ENCODE measurements at places on chromosomes 2 and 18.

DNA sequence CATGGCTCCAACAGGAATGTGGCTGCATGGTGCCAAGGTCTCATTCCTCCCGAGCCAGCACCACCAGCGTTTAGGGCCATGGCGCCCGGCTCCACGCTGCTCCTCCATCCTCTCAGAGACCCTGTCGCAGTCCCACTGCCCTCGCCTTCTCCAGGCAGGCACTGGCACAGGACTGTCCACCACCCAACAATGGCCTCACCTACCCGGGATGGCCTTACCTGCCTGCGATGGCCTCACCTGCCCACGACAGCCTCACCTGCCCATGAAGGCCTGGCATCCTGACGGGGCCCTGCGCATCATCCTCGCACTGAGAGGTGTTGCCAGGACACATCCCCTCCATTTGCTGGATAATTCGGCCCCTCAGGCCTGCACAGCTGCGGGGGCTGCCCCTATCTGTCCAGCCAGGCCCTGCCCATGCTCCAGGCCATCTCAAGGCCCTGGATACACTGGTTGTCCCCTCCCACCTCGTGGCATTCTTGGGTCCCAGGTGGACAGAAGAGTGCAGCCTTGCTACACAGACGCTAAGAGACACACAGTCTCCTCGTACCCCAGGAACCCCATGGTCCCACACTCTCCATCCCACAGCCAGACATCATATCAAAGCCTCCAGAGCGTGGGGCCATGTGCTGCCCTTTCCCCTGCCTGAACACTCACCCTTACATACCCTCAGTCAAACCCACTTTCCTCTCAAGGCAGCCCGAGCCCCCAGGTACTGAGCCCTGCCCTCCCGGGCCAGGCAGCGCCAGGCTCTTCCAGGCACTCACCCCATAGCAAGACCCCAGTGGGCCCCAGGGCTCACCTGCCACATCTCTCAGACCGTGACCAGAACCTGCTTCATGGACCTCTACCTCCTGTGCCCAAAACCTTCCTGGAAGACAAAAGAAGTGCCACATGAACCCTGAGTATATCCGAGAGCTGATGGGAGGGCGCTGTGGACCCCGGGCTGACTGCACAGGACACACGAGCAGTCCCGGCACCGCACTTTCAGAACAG, 268.6 kb downstream of the EIPR1 start:
- DNase-seq, result no peak

DNA sequence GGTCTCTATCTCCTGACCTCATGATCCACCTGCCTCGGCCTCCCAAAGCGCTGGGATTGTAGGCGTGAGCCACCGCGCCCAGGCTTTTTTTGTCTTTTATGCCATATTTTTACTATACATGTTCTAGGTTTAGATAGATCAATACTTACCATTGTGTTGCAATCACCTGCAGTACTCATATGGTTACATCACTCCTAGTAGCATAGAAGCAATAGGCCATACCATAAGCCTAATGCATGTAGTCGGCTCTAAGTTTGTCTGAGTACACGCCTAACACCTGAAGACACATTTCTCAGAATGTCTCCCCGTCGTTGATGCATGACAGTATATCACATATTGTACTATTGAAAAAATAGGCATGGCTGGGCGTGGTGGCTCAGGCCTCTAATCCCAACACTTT, 27.1 kb upstream of the TGIF1 start:
- no peak for DNase-seq

GRCh38 chr2:127359520-127359919, 28.3 kb downstream of the MAP3K2 start:
- no peak for DNase-seq

- DNase-seq, result no peak
Measured at GRCh38 chr2:184834699-184835397, 236.5 kb downstream of the ZNF804A start.

GRCh38 chr2:171244970-171245782, 84.5 kb upstream of the TLK1 start:
- DNase-seq, result no peak

- no peak for DNase-seq
Measured at GRCh38 chr2:55162284-55163006, 69.6 kb downstream of the CLHC1 start.

- DNase-seq, result no peak
Measured at GRCh38 chr2:2668681-2669265, 337.7 kb upstream of the MYT1L start.

DNA sequence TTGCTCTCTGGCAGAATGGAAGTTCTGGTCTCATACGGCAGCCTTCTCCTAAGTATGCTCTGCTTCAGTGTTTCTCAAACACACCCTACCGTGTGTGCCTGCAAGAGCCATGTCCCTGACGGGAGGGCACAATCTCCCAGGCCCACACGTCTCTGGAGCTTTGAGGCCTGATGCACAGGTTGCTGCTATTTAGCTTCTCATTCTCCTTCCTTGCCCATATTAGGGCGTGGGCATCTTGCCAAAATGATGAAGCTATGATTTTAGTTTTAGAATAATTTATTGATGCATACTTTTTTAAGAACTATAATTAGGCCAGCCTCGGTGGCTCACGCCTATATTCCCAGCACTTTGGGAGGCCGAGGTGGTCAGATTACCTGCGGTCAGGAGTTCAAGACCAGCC, 107.9 kb downstream of the RNF144A start:
- no peak for DNase-seq

DNA sequence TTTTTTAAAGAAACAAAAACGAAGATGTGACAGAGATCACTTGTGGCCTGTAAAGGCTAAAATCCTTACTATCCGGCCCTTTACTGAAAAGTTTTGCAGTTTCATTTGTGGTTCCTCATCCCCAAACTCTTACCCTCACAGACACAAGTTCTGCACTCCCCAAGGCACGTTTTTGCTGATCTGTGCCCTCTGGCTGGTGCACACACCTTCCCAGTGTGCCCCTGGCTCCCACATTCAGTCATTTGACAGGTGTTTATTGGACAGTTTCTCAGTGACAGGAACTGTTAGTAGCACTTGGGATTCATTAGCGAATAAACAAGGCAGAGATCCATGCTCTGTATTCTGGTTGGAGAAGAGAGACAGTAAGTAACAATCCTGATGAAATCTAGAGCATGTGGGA, 22.8 kb downstream of the ZAP70 start:
- DNase-seq, result no peak

GRCh38 chr2:209472112-209472832, 48.4 kb downstream of the MAP2 start:
- DNase-seq, result no peak

GRCh38 chr2:118237451-118237850, 149.2 kb downstream of the INSIG2 start:
- DNase-seq, result no peak

- no peak for DNase-seq
Measured at GRCh38 chr2:48170281-48170680, 264.0 kb upstream of the FBXO11 start.

DNA sequence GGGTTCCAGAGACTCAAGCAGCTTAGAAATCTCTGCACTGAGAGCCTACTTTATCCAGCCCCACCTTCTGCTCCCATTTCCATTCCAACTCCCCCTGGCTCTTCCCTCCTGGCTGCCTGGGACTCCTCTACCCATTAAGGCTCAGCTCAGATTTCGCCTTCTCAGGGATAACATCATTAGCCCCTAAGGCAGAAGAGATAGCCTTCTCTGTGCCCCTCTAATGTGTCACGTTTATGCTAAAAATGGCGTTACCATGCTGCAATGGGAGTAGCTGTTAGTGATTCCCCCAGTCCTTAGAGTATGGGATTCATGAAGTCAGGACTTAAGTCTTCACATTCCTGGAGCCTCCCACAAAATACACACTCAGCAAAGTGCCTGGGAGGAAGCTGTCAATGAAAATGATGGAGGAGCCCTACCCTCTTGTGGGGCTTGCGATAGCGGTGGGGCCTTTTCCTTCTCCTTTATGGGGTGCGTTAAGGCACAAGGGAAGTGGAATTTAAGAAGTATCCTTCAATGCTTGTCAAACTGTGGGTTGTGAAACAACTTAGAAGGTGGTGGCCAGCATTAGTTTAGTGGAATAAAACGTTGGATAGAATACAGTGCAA, 144.7 kb upstream of the COPS8 start:
- DNase-seq, result no peak

- no peak for DNase-seq
Measured at GRCh38 chr2:232911712-232912277, 41.7 kb downstream of the SNORC start.

DNA sequence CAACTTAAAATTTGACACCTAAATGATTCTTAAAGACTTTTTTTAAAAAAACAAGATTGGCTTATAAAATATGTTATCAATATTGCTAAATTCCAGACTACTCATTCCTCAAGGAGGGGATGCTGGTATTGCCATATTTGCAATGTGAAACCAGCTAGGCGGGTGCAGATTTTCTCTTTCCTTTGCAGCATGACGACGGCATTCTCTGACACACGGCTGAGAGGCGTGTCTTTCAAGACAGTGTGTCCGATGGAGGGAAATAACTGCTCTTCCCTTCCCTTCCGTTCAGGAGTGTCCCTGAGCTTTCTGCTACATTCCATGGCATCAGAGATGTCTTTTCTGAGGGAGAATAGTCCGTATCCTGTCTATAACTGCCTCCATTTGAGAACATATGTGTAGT, 38.2 kb upstream of the CNGA3 start:
- no peak for DNase-seq
